ENCODE measurements at places on chromosomes 4 and X. TPM values are rescaled to one million over a fixed set of nuclear protein-coding genes. Genes with fewer than 3 reads are reported as not detected.

- no peak for DNase-seq
Measured at GRCh38 chrX:21155916-21156315, 218.3 kb upstream of the CNKSR2 start.

- DNase-seq = no peak
Measured at GRCh38 chr4:5186271-5187064, 135.2 kb downstream of the STK32B start.

- no peak for DNase-seq
Measured at GRCh38 chrX:22063284-22063683, 31.2 kb downstream of the PHEX start.

DNA sequence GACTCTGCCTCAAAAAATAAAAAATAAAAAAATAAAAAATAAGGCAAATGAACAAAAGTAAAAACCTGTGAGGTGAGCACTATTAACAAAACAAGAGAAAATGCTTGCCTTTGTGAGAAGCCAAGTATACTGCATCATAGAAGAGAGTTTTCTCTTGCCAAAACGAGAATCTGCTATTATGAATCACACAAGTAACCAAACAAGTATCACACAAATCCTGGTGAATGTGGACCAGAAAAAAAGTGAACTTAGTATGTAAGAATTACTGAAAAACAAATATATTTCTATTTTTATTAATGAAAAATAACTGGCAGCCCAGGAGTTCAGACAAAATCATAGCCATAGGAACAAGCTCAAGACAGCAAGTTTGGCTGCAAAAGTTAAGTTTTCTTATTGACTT, 193.5 kb downstream of the PDGFC start:
- peak; percentile 72 for DNase-seq

DNA sequence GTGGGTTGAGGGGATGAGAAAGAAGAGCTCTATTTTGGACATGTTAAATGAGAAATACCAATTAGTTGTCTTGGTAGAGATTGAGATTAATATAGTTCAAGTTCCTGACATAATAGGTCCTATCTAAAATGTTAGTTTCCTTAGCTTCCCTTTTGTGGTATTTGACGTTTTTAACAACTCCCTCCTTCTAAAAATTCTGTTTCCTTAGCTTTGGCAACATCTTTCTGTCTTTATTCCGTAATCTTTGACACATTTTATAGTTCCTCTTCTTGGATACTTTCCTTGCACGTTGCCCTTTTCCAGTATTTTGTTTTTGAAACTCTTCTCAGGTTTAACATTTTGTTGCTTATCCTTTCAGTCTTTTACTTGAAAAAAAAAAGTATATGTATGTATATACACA, 36.9 kb downstream of the LAMTOR3 start:
- DNase-seq = no peak

- peak; percentile 61 for DNase-seq
Measured at GRCh38 chr4:46329118-46329976, 60.6 kb downstream of the GABRA2 start.

- DNase-seq = no peak
Measured at GRCh38 chr4:106985830-106986229, 50.3 kb downstream of the DKK2 start.

GRCh38 chr4:64712590-64712989, 303.3 kb upstream of the TECRL start:
- DNase-seq = no peak

GRCh38 chr4:87804871-87805270, 5.5 kb downstream of the IBSP start:
- no peak for DNase-seq

PF4V1 gene
- polyA plus RNA-seq = not detected

SSX2B gene
- polyA plus RNA-seq = not detected

MBNL3 gene
- 0.32 TPM for polyA plus RNA-seq

SPANXB1 gene
- polyA plus RNA-seq = not detected
